Activated naive CD4-positive, alpha-beta T cell treated with Interleukin-2 at 50 U/mL for 16 hours (primary cell): ENCODE measurements at places on chromosomes 2 and 18.

GRCh38 chr2:181176540-181176939 lies 196.1 kb downstream of the UBE2E3 start:
- no peak for DNase-seq

DNA sequence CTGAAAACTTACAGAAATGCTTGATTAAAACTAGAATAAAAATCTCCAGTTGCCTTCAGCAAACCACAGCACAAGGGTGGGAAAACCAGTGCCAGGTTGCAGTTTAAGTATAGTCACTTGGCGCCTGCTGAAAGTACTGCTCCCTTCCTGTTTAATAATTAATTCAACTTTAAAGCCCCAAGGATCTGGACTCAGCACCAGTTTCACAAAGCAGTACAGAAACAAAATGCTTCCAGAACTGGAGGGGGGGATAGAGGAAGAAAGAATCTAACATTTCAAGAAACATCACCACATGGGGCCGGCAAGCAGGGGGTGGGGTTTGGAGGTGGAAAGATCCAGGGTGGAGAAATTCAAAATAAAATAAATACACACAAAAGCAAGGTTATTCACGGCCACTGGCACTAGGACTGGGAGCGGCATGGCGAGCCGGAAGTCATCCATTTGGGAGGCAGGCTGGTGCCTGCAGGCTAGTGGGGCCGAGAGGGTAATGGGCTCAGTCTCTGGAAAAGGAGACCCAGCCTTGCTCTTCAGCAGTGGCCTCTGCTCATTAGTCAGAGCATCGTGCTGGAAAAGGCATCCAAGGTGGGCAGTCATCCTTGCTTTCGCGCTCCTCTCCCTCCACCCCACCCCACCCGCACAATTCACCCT lies 85.8 kb downstream of the POU3F3 start:
- no peak for DNase-seq

- no peak for DNase-seq
Measured at GRCh38 chr2:239418918-239419317, 18.1 kb upstream of the HDAC4 start.

DNA sequence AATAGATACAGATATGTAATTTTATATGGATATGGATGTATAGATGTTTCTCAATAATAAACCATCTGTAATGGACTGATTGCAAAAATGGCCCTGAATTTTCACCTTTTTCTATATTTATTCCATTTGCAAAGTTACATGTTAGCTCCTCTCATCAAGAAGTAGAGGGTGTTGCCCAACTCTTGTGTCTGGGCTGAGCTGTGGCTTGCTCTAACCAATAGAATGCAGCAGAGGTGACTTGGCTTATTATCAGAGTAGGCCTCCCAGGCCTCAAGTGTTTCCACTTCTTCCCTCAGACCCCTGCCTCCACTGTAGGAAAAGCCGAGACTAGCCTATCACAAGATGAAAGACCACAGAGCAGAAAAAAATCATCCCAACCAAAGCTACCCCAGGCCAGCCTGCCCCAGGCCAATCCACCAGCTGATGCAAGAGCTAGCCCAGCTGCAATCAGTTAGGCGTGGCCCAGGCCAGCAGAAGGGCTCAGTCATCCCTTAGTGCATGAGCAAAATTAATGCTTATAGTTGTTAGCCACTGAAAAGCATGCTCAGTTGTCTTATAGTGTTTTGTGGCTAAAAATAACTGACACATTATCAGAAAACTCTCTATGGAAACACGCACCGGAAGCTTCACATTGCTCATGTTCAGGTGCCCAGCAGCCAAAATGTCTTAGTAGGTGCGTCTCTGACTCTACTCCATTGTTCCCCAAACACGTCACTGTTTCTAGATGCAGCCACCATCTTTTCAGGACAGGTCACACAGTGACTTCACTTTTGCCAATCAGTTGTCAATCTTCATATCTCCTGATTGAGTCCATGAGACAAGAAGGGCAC lies 464.0 kb downstream of the FBXO15 start:
- no peak for DNase-seq

DNA sequence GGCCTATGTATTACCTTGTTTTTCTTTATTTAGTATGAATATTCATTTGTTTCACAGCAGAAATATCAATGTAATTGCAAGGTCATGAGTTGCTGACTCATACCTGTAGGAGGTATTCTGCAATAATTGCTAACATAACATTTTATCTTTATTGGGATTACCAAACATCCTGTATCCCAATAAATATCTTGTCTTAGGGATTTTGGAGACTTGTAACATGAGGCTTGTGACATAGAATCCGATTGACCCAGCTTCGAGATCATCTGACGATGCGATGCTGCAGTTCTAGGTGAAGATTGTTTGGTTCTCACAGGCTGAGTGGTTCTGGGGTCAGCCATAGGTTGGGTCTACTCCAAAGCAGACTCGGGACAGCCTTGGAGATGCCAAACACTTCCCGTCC lies 133.4 kb upstream of the RND3 start:
- no peak for DNase-seq

GRCh38 chr2:2795438-2796091 lies 464.5 kb upstream of the MYT1L start:
- no peak for DNase-seq
